MCF 10A (cell line): ENCODE measurements at places on chromosomes 7 and 10. TPM values are rescaled to one million over a fixed set of nuclear protein-coding genes. Genes with fewer than 3 reads are reported as not detected.

TSPAN33 gene
- total RNA-seq: 1.7 TPM in 2 replicates

PYROXD2 gene
- total RNA-seq: 4.0 and 7.9 TPM in 2 replicates

LIPF gene
- not detected in 2 replicates for total RNA-seq

ALOX5 gene
- total RNA-seq: not detected in 2 replicates

ZNF485 gene
- 4.9 and 6.5 TPM in 2 replicates for total RNA-seq

PILRA gene
- total RNA-seq: 0.65 and 1.6 TPM in 2 replicates

AKR1C2 gene
- total RNA-seq: 19.7 and 21.1 TPM in 2 replicates

ITPRID1 gene
- not detected in 2 replicates for total RNA-seq
